ENCODE measurements at places on chromosomes 1 and 21.

DNA sequence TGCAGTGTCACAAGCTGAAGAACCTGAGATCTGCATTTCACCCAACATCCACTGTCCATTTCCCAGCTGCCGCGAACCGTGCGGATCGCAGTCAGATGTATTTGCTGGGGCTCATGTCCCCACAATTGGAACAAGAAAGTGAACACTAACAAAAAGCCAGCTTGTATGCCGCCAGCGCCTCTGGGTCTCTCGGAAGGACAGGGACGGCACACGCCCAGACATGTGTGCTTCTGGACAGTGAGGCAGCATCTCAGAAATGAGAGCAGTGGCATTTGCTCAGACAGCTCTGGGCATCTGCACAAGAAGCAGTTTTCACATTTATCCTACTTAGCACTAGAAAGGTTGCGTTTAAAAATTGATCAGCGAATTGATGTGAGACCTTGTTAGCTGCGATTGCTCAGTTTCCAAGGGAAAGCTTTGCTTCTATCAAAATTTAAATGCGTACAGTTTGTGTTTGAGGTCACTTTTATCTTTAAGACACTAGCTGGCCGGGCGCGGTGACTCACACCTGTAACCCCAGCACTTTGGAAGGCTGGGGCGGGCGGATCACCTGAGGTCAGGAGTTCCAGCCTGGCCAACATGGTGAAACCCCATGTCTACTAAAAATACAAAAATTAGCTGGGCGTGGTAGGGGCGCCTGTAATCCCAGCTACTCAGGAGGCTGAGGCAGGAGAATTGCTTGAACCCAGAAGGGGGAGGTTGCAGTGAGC, 28.7 kb downstream of the KCNAB2 start:
- DNase-seq: no peak

- no peak for DNase-seq
Observed at GRCh38 chr1:115670476-115671175, 28.9 kb downstream of the VANGL1 start.

DNA sequence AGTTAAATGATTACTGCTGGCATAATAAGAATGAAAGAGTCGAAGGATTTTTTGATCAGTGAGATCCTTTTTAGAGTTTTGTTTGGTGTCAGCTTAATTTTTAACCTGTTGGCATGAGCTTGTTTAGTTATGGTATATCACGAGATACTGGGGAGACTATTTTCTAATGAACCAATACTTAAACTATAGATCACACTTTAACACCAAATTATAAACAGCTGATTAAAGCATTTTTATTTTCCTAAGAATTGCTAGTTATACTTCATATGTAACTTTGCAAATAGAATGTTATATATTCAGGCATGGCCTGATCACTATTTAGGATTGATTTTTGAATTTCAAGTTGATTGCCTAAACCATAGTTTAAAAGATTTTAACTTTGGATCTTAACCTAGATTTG, 6.0 kb downstream of the DDX20 start:
- no peak for DNase-seq

DNA sequence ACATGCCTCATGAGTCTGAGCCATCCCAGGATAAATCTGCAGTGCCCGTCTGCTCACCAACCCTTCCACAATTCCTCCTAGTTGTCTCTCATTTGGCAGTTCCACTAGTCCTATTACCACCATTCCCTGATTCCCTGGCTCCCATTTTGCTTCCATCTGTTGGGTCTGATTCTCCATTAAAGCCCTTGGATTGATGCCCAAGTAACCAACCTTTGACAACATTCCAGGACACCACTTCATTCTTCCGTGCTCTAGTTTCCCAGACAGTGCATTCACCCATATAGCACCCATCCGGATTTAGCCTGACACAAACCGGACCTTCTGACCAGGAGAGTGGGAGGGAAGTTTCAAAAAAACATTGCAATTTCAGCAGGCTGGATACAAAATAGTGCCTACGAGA, 189.4 kb upstream of the PALMD start:
- DNase-seq: no peak

GRCh38 chr1:179923029-179923428, 31.6 kb upstream of the CEP350 start:
- DNase-seq: no peak

- DNase-seq: no peak
Observed at GRCh38 chr1:230243146-230243545, 176.1 kb downstream of the GALNT2 start.

DNA sequence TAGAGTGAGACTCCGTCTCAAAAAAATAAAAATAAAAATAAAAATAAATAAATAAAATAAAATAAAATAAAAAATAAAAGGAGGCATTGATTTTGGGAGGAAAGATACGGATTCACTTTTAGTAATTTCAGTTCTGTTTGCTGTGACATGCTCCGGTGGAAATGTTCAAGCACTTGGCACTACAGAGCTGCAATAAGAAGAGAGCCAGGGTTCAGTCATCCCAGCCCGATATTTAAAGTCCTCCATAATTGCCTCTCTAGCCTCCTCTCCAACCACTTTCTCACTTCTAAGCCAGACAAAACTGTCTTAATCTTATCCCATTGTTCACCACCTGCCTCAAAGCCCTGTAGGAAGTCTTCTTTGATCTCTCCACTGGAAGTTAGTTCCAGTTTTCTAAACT, 55.0 kb upstream of the MACF1 start:
- DNase-seq: no peak

Data from stimulated activated naive CD4-positive, alpha-beta T cell (primary cell).